Effector memory CD8-positive, alpha-beta T cell (primary cell): ENCODE measurements at places on chromosomes 2 and 18.

- DNase-seq, result no peak
These were observed 49.5 kb downstream of the INHBB start for GRCh38 chr2:120395221-120396012.

- no peak for DNase-seq
These were observed 194.1 kb downstream of the PTPRM start for GRCh38 chr18:7760967-7761948.

GRCh38 chr18:67583621-67584020 is 67.1 kb upstream of the DSEL start:
- DNase-seq, result no peak

DNA sequence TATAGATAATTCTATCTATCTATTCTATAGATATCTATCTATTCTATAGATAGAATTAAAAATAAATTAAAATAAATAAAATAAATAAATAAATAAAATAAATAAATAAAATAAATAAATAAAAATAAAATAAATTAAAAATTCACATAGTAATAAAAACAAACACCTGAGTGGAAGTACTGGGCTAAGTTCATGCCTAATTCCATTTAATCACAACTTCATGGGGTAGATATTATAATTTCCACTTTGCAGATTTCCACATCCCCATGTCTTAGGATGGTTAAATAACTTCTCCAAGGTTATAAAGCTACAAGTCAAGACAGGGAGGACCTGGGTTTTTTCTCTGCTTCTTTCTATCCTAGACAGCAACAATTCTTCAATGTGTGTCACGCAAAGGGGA is 261.4 kb upstream of the MEX3C start:
- DNase-seq, result no peak

DNA sequence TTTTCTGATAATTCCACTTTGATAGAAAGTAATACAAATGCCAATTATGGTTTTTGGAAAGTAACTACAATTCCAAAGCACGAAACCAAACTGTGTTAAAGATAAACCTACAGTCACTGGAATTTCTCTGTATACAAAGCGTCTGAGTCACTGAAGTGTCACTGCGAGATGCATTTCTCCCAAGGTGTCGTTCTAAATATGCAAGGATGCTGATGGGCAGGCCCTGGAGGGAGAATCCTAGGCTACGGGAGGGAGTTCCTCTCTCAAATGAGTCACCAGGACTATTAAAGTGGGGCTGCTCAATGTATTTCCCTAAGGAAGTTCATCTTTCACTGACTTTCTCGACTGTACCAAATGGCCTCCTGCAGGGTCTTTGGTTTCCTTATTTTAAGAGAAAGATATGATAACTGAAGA is 163.8 kb upstream of the STK17B start:
- DNase-seq, result no peak

- no peak for DNase-seq
These were observed 9.2 kb downstream of the DUSP11 start for GRCh38 chr2:73770725-73771124.

DNA sequence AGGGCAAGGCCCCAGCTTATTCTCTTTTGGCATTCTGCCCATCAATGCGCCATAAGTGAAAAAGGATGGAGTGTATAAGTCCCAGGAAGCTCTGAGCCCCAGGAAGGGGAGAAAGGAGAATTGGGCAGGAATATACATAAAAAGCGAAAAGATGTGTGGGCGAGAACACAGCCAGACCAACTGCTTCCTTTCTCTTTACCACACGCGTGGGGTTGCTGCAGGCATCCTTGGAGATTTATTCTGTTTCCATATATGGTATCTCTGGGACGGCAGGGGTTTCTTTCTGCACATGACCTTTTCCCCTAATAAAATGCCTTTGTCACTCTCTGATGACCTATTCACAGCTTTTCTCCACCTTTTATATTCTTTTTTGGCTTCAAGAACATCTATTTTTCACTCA is 440.5 kb downstream of the NBAS start:
- DNase-seq, result no peak

- no peak for DNase-seq
These were observed 52.8 kb downstream of the WIPF1 start for GRCh38 chr2:174544802-174545201.

DNA sequence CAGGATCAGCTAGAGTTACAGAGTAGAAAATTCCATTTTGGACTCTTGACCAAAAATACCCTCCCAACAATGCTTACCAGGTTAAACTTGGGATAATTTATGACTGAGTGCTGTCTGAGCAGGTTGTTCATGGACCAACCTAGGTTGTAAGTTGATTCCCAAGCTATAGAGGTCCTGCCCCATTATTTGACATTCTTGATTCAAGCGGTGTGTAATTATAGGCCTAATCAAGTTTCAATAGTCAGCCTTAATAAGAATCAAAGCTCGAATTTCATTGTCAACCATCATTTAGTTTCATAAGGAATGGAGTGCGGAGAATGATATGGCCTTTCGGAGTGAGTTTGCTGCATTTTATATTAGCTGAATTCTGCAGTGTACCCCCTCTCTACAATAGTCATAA is 152.8 kb upstream of the FIGN start:
- no peak for DNase-seq

DNA sequence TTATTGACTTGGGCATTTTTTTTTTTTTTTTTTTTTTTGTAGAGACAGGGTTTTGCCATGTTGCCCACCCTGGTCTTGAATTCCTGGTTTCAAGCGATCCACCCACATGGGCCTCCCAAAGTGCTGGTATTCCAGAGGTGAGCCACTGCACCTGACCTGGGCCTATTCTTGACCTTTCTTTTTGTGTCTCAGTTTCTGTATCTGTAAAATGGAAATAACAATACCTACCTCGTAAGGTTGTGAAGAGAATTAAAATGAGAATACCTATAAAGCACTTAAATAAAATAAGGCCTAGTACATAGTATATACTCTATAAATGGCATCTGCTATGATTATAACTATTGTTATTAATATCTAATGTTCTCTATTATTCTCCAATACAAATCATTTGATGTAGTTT is 15.7 kb downstream of the MAP4K3 start:
- no peak for DNase-seq

- DNase-seq, result no peak
These were observed 65.1 kb upstream of the CTLA4 start for GRCh38 chr2:203802342-203803052.

DNA sequence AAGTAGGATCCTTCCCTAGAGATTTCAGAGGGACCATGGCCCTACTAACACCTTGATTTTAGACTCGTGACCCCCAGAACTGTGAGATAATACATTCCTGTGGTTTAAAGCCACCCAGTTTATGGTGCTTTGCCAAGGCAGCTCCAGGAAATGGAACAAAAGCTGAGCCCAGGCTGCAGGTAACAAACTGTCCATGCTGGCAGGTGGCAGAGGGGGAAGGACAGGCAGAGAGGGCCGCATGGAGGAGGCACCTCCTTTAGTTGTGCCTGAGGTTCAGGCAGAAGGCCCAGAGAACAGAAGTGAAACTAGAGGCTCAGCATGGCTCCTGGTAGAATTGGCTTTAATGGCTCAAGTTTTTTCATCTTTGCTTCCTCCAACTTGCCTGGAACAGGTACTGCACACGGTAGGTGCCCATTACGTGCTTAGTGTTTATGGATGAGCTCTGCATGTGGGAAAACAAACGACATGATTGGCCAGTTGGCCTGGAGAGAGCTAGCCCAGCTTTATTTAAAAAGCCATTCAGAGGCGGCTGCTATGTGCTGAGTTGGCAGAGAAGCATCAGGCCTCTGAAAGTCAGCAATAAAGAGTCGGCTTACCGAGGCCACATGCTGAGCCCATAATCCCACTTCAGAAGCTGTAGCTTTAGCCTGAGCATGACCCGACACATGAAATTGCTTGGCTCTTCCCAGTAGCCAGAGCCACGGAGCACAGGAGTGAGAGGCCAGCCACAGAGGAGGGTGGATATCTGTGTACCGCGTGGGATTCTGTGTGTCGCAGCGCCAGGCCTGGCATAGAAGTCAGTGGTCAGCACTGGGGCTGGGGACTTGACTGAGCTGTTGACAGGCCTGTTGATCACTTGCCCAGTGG is 36.5 kb downstream of the HS1BP3 start:
- DNase-seq, result no peak

DNA sequence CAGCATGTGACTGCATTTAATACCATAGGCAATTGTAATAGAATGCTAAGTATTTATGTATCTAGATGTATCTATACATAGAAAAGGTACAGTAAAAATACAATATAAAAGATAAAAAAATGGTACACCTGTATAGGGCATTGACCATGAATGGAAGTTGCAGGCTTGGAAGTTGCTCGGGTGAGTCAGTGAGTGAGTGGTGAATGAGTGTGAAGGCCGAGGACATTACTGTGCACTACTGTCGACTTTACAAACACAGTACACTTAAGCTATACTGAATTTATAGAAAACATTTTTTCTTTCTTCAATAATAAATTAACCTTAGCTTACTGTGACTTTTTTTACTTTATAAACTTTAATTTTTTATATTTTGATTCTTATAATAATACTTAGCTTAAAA is 8.9 kb downstream of the DIS3L2 start:
- no peak for DNase-seq

GRCh38 chr18:59357928-59358327 is 1.1 kb downstream of the LMAN1 start:
- DNase-seq, result peak; percentile 1

GRCh38 chr2:19219060-19219459 is 139.4 kb downstream of the OSR1 start:
- no peak for DNase-seq

DNA sequence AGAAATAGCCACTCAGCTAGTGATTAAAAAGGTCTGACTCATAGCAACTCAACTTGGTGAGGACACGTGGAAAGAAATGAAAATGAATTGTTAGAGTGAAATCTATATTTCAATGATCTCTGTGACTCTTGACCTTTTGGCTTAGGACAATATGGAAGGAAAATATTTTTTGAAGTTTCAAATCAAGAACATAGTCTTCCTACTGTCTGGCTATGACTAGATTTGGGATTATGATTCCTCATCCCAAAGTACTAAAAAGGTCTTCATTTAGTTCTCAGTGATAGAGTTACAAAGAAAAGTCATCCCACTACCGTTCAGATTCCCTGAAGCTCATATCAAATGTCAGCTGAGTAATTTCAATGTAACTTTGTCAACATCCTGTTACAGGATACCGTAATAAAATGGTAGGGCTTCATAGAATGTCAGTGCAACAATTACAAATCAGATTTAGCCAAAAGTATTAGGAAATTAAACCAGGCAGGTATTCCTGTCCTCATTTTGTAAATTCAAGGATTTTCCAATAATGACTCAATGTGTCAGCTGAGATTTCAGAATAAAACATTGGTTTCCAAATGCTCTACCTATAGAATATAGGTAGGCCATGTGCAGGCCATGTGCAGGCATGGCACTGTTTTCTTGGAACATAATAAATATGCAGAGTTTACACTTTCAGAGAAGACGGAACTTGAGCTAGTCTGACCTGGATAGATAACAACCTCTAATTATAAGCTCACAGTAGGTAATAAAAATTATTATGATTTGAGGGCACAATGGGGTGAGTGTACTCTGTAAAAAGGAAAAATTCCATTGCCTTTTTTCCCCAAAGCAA is 36.0 kb downstream of the ANKRD29 start:
- DNase-seq, result no peak

DNA sequence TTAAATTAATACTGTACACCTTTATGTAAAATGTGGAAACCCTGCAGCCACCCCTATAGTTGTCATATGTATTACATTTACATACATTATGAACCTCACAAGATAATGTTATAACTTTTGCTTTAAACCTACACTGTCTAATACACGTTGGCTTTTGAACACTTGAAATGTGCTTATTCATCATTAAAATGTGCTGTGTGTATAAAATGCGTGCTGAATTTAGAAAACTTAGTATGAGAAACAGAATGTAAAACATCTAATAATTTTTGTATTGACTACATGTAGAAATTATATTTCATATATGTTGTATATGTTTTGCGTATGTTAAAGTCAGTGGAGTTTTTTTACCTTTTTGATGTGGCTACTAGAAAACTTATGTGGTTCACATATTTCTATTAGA is 68.8 kb downstream of the MAPRE2 start:
- DNase-seq, result no peak

GRCh38 chr2:186592137-186592875 is 2.5 kb downstream of the ITGAV start:
- no peak for DNase-seq

- DNase-seq, result no peak
These were observed 55.2 kb upstream of the REV1 start for GRCh38 chr2:99545066-99545465.

- DNase-seq, result no peak
These were observed 332.1 kb upstream of the ETAA1 start for GRCh38 chr2:67065046-67065445.

DNA sequence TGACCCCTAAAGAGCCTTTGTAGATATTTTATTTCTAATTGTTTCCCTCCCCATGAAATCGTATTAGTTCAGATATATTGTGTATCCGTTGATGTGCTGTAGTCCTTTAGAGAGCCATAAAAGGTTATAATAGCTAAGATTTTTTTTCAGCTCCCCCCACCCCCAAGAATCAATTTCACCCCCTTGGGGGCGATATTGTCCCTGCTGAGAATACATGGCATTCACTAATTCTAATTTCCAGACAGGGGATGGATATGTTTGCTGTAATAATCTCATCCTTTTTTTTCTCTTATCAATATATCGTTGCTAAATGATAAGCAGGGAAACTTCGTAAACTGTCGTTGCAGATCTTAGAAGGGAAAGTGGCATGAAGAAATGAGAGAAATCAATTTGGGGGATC is 530.7 kb downstream of the TMEM182 start:
- no peak for DNase-seq

DNA sequence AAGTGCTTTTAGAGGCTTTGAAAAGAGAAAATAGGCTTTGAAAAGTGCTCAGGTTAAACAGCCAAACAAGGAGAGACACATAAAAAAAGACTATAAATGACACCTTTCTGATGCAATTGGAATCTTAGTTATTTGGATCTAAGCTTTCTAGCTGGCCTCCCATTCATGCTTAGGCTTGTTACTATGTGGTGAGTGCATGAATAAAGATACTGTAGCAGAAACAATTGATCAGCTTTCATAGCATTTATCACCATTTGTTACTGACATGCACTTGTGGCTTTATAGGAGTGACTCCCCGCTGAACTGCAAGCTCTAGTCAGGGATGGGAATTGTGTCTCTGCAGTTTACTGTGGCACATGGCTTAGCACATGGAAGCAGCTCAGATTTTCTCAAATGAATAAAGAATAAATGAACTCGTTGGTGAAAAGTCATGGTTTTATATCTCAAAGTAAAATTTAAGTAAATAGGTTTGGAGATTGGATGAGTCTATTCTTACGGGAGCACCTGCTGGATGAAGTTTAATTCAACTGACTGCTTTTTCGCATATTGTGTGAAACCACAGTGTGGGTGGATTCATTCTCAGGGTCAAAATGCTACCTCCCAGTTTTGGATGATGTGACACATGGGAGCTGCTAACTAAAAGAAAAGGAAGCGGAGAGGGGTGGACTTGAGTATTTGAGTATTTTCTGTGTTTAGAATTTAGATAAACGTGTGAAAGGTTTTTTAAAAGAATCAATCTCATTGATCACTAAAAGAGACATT is 91.1 kb upstream of the NOL4 start:
- no peak for DNase-seq
